ENCODE measurements at places on chromosomes 4 and X.

- no peak for DNase-seq
Observed at GRCh38 chrX:10138726-10139125, 18.0 kb upstream of the CLCN4 start.

GRCh38 chr4:2535376-2536192, 863 bp upstream of the FAM193A start:
- DNase-seq: peak; percentile 15

GRCh38 chr4:2822461-2823300, 21.0 kb upstream of the ADD1 start:
- no peak for DNase-seq

DNA sequence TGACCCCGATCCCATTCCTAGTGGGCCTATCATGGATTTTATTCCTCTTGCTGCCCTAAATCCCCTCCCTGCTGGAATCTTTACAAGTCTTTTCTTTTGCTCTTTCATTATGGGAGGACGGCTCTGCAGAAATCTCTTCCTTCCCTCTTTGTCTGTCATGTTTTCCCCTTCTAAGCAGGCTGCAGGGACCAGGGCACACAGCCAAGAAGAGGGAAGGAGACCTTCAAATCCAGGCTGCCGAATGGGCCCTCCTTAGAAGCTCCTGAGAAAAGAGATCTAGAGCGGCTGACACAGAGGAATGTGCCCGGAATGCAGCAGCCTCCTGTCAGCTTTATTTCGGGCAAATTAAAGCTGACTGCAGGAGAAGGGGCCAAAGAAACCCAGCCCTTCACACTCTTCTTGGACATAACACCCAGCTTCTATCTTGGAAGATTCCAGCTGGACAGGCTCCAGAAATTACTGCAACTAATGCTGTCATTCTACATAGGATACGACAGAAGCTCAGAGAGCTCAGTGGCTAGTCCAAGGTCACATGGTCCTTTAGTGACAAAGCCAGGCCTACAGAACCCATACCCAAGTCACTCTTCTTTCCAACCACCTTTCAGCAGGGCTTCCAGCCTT, 187.8 kb upstream of the NHS start:
- no peak for DNase-seq

- no peak for DNase-seq
Observed at GRCh38 chr4:53608242-53608641, 17.0 kb upstream of the LNX1 start.

- DNase-seq: no peak
Observed at GRCh38 chr4:1737666-1738065, 16.3 kb downstream of the TACC3 start.

DNA sequence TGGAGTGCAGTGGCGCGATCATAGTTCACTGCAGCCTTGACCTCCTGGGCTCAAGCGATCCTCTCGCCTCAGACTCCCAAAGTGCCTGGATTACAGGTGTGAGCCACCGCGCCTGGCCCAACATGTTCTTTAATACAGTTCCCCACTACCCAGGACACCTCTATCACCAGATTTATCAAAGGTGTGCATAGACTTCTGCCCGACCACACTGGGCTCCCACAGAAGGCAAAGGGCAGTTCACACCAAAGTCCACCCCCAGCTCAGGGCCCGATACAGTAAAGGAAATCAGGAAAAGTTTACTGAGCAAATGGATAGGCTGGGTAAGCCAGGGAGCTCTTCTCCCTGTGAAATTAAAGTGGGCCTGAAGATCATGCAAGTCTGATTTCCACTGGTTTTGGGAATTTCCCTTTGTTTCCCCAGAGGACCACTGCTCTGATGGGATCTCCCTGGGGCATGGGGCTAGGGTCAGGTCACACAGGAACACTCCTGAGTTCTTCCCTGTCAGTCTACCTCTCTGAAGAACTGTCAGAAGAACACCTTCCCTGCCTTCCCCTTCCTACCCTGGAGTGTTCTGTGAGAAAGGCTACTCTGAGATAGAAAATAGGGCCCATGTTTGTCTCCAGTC, 17.7 kb upstream of the PIM2 start:
- no peak for DNase-seq

- DNase-seq: no peak
Observed at GRCh38 chr4:8793571-8794160, 78.0 kb downstream of the HMX1 start.

DNA sequence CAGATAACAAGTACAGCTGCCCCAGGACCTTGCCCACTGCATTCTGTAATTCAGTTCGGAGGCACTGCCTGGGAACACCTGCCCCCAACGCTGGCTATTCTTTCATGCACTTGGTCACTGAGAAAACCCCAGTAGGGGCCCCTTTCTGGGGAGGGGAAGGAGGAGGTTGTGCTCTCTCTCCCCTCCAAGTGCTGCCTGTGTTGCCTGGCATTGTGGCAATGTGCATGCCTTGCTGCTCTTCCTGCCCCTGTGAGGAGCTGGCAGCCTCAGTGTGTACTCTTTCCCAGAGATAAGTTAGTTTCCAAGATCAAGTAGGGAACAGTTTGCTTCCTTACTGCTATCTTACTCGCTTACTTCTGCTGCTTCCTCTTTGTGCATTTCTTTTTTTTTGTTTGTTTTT, 90.8 kb downstream of the AASDH start:
- DNase-seq: no peak

DNA sequence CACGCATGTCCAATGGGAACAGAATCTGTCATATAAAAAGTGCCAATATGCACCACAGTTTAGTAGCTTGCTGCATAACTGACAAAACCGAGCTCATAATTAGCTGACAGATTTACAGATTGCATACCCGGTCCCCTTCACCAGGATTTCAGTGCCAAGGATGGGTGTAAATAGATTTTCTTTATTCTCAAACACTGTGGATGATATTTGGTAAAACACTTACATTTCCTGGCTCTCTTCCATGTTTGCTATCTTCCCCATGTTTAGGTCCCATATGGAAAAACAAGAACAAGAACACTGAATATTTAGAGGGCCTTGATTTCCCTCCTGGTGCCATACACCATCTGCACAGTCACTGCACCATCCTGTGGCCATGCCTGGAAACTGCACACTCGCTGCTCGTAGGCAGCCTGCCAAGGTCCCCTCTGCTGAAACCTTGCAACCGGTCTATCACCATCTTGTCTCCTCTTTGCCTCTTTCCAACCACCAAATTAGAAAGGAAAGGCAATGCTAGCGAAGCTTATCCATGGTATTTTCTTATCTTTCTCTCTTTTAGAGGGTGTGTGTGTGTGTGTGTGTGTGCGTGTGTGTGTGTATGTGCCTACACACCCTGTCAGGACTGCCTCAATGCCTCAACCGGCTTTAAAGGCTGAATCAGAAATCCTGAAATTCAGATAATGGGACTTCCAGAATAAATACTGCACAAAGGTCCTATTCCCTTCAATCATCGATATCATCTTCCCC, 124.2 kb upstream of the MBNL3 start:
- DNase-seq: peak; percentile 3

- DNase-seq: no peak
Observed at GRCh38 chrX:154399527-154400368, 1.6 kb downstream of the RPL10 start.

- DNase-seq: no peak
Observed at GRCh38 chrX:41332408-41333002, 1.5 kb upstream of the DDX3X start.

- DNase-seq: no peak
Observed at GRCh38 chr4:4680243-4680642, 138.4 kb upstream of the STX18 start.

DNA sequence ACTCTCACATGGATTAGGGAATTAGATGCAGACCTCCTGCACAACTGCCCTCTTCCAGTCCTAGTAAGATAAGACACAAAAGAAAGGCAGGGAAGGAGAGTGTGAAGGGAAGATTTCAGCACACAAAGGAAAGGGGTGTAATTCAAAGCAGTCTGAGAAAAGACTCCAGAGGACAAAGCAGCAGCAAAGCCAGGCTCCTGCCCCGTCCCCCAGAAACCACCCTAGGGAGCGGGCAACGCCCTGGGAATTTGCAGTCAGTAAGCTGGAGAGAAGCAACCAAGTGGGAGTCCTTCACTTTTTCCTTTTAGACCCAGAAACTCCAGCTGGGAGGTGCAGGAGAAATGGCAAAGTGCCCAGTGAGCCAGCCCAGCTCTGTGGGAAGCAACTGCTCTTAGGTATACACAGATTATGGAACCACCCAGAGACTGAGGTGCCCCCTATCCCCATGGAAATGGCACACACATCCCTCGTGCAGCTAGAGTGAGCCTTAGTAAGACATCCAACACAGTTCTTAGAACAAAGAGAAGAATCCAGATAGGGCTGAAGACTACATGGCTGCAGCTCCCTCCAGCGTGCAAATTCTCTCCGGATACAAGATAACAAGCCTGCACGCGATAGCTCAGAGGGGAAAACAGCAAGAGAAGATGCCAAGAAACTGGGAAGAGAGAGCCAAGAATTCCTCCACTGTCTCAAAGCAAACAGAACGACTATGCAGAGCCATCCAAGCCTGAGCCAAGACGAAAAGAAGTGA, 26.5 kb upstream of the IRAK1 start:
- no peak for DNase-seq

GRCh38 chrX:154530286-154530685, 14.3 kb upstream of the FAM3A start:
- no peak for DNase-seq

DNA sequence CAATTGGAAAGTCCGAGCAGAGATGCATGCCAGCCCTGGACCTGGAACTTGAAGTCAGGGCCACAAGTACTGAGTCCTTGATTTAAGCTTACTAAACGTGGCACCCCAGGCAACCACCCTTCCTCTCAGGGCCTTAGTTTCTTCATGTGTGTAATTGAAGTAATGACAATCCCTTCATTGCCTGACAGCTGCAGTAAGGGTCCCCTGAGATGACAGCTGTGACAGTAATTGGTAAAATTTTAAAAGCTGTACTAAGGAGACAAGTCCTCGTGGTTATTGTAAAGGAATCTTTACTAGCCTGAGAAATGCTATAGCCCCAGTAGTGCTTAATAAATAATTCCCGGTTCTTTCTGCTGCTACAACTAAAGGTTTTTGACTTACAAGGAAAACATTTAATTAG, 175.1 kb upstream of the RADX start:
- no peak for DNase-seq

- DNase-seq: no peak
Observed at GRCh38 chr4:7575426-7575825, 140.7 kb upstream of the PSAPL1 start.

DNA sequence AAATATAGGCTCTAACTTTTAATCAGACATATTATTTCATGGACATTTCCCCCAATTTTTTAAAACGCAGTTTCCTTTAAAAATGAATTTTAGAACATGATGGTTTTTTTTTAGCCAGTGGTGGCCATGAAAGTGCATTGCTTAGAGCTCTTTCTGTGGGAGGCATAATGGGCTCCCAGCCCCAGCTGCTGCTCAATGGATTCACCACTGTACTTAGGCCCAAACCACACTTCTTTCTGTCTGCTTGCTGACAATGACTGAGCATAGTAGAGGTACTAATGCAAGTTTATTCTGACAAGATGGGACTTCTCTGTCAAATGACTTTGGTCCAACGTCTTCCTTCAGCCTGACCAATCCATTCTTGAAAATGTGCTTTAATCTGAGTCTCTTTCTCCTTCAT, 400.2 kb upstream of the GRIA3 start:
- no peak for DNase-seq

DNA sequence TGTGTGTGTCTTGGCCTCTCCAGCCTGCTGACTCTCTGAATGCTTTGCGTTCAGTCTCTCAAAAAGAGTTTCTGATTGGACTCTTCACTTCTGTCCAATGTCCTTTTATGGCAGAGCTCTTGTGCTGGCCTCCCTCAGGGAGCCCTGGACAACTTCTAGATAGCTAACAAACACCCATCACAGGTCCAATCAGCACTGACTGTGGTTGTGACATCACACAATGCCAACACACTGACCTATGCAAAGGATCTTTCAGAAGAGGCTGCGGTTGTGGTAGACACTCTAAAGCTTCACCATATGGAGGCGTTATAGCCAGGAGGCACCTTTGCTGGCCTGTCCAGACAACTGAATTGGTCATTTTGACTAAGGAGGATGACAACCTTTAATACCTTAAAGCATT, 53.8 kb upstream of the LSM6 start:
- DNase-seq: no peak

DNA sequence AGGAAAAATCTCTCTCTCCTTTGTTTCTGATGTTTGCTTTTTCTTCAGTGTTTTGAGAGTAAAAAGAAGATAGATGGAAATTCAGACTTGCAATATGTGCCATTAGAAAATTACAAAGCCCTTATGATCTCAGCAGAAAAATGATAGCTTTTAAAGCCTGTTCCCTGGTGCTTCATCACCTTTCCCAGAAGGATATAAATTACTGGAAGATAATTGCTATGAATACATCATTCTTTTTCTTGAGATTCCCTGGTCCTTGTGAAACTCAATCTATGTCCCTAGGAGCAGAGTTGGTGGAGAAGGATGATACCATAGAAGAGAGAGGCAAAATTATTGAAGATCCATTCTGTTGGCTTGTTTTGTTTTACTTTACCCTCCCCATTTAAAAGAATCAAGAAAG, 86.5 kb downstream of the GLRA3 start:
- DNase-seq: no peak
